HTR-8/SVneo (cell line): ENCODE measurements at places on chromosomes 6 and 20.

DNA sequence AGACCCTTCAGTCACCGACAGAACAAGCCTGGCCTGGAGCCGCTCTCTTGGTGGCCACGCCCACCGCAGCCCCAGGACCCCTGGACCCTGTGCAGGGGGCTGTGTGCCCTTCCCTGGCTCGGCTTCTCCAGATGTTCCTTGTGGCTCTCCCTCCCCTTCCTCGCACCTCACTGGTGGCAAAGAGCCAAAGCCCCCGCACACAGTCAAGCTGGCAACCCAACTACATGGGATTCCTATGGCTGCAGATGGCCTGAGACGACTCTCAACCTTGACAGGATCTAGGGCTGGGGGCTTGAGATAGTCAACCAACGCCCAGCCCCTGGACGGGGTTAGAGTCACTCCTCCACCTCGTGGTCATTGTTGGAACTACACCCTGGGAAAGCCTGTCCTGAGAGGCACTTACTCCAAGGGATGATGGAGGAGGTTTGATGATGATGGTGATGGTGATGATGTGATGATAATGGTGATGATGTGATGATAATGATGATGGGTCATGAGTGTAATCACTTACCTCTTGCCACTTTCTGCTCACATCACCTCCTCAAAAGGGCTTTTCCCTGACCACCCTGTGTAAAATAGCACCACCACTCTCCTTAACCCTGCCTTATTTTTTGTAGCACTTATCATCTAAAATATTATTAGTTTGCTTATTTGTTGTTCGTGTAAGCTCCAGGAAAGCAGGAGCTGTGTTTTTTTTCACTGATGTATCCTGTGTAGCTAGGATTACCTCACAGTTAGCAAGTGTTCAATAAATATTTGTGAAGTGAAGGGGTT lies 278.4 kb downstream of the LRFN2 start:
- DNase-seq = peak; percentile 24

DNA sequence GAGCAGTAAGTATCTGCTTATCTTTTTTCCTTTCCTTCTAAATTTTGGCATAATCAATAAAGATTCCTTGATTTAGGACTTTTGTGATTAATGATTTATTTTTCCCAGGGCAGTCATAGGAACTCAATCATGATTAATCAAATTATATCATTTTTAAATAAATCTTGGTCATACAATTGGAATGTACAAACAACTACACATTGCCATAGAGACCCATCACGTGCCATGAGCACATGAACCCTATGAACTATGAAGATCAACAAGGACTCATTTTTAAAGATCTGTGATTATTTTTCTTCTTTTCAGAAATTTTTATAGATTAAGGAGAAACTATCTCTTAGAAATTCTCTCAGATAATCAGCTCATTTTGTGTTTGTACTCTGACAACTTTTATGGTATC lies 622.4 kb downstream of the BCKDHB start:
- DNase-seq = no peak

DNA sequence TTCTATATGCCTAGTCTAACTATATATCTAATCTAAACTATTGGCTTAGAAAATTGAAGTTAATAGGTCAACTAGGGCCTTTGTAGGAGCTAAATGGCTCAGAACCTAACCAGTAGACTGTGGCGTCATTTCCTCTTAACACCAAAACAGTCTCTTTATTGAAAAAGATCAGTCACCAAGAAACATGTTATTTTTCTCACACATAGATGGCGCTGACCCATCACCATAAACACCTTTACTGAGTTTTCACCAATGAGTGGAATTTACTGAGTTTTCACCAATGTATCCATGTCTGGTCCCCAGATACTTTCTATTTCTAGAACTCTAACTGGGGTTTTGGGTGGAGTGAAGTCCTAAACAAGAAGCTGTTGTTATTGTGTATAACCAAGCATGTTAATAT lies 636.0 kb downstream of the BCKDHB start:
- peak; percentile 2 for DNase-seq

DNA sequence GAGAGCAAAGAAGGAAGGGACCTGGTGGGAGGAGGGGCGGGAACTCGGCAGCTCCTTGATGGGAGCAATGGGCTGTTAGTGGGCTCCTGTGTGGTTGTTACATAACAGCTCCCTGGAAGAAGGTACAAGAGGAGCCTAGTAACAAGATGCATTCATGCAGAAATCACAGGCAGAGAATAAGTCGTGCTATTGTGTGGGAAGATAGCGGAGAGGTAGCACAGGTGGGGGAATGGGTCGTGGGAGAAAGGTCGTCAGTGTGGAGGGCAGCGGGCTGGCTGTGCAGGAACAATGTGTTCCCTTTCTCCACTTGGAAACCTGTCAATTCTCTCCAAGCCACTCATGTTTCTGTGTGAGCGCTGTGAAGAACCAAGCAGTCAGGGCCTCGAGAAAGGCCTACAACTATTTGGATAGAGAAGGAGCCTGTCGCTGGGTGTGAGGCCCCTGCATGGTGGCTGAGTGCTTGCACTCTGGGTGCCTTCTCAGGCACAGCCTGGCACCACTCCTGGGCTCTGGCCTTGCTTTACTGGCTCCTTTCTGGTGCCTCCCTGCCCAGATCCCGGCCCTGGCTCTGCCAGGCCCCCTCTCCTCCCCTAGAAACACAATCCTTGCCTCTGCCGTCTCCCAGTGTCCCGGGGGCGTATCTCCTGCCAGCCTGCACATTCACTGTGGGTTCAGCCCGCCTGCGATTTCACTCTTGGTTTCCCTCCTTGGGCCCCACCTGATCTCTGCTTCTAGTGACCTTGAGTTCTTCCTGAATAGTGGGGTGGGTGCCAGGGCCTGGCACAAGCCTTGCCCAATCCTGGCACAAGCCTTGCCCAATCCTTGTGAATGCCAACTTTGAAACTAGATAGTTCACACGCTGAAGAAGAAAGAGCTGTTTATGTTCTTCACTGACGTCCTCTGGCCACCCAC lies 7.4 kb upstream of the FGD2 start:
- no peak for DNase-seq

DNA sequence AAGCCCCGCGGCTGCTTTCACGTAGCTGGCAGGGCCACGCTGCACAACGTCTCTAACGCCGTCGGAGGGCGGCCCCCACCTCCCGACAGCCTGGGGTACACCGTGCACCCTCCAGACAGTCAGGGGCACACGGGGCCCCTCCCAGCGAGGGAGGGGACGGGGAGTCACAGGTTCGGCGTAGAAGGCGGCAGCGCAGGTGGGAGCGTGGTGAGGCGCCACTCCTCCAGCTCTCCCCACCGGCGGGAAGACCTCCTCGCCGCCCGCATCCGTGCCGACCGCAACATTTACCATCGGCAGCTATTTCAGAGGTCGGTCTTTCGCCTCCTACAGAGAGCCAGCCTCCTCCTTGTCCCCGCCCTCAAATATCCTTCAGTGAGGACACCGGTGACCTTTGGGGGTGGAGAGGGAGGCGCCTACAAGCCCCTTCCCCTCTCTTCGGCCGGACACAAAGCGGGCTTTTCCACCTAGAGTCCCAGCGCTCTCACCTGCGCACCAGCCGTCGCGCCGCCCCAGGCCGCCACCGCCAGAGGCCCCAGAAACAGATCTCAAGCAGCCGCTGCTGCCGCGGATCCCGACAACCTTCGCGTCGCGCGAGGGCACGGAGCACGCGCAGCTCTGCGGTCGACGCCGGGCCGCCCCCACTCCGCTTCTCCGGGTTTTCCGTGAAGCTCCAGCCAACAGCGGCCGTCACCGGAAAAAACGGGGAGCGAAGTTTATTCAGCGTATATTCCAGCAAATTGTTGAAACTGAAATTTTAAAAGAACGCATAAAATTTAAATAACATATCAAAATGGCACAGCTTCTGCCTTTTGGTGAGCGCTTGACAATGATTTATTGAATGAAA lies at the start of gene MKKS:
Gene MKKS (minus strand): TSS at position 600 of the 844 bp plus-strand sequence. CDS start 20,708 bp downstream, outside the sequence.
- DNase-seq = peak; percentile 79
